ENCODE measurements at places on chromosomes 7 and 10. TPM values are rescaled to one million over a fixed set of nuclear protein-coding genes. Genes with fewer than 3 reads are reported as not detected.

Gene PRKAG2
- total RNA-seq, result 34.6 TPM

Gene C10orf105
- 0.17 TPM for total RNA-seq

Gene TMEM229A
- 0.13 TPM for total RNA-seq

Gene EBF3
- total RNA-seq, result not detected

Gene TRIM74
- total RNA-seq, result not detected

Gene PLCE1
- total RNA-seq, result 6.9 TPM

Gene ANKRD2
- total RNA-seq, result 1.9 TPM

- H3K27ac ChIP-seq, result no peak overlapping the region
- no peak overlapping the region for H3K4me3 ChIP-seq
Observed at GRCh38 chr7:121126801-121127534, 138.5 kb downstream of the CPED1 start.

DNA sequence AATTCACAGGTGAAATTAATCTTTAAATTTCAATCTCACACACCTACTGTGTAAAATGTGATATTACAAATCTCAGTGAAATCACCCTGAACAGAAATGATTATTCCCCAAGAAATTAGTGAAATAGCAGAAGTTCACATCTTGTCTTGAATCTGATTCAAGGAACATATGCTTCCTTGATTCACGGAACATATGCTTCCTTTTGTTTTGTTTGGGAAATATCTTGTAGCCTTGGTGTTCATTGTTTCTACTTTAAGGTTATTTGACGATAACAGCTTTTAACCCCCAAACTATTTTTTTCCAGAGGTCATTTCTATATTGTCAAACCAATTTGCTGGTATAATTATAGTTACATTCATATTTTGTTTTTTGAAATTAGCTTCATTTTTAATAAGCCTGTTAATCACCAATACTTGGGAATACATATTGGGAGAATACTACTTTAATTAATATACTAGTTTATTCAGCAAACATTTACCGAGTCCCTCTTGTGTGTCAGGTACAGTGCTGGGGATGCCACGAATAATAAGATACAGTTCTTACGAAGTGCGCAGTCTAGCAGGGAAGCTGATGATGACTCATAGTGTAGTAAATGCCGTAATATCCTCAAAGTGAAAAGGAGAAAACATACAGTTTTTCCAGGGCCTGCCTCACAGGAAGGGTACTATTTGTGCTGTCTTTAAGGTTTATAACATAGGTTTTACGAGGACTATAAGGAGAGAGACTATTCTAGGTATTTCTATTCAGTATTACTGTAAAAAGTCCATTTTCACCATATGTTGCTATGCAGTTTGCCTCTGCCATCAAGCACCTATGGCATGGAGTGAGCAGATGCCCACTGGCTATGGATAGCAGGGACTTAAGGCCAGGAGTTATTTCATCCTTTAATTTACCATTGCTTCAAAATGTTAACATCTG is 32.5 kb downstream of the PRKAR2B start:
- no peaks in the 10 kb centered on the region for H3K27me3 ChIP-seq
- no peak for DNase-seq
- H3K4me1 ChIP-seq, result no peaks in the 10 kb centered on the region
- H3K36me3 ChIP-seq, result no peaks in the 10 kb centered on the region

DNA sequence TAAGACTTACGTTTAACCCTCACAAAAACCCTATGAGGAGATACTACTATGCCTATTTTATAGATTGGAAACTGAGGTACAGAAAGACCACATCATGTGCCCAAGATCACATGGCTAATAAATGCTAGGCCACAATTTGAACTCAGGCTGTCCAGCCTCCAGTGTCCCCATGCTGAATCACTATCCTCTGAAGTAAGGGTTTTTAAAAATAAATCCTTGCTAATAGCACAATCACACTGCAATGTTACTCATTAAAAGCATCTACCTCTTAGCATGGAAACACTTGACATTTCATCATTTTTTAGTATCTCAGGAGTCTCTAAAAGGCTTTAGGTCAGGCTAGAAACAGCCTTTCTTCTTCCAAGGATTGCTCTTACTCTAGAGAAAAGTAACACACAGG is 50.0 kb upstream of the PPP1R3C start:
- no peak overlapping the region for H3K4me3 ChIP-seq
- no peak overlapping the region for H3K27ac ChIP-seq
- H3K27me3 ChIP-seq, result no peaks in the 10 kb centered on the region
- DNase-seq, result no peak
- no peaks in the 10 kb centered on the region for H3K4me1 ChIP-seq

GRCh38 chr10:57964351-57964750 is 303.3 kb downstream of the IPMK start:
- H3K27me3 ChIP-seq, result no peaks in the 10 kb centered on the region
- no peaks in the 10 kb centered on the region for H3K4me1 ChIP-seq
- DNase-seq, result no peak
- no peaks in the 10 kb centered on the region for H3K36me3 ChIP-seq
- no peak overlapping the region for H3K4me3 ChIP-seq

DNA sequence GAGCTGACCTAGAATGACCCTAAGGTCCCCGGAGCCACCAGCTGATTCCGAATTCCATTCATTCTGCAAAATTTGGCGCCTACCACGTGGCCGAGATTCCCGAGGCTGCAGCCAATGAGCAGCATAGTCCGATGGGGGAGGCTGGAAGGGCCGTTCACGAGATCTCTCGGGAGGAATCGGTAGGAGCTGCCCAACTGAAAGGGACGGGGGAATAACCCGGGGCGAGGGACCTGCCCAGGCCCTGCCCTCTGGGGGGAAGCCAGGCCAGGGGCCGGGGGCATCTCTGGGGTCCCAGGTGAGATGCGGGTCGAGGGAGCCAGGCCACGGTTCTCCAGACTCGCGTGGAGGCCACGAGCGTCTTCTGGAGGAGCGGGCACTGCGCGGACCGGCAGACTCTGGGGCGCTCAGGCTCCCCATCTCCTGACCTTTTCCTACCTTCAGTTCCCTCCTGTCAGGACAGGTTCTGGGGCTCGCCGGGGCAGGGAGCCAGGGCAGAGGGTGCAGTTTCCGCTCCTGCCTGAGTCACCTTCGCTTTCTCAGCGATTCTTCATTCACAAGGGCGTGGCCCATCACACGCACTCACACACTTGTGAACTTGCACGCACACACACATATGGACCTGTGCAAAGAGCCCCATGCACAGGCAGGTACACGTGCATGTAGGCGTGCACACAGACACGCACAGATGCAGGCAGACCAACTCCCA is 173.4 kb downstream of the RNF216 start:
- H3K4me3 ChIP-seq, result no peak overlapping the region
- H3K27ac ChIP-seq, result no peak overlapping the region
- H3K4me1 ChIP-seq, result no peaks in the 10 kb centered on the region
- H3K27me3 ChIP-seq, result no peaks in the 10 kb centered on the region

- no peaks in the 10 kb centered on the region for H3K27me3 ChIP-seq
- H3K27ac ChIP-seq, result no peak overlapping the region
- H3K4me3 ChIP-seq, result no peak overlapping the region
- no peak for DNase-seq
- H3K4me1 ChIP-seq, result no peaks in the 10 kb centered on the region
- H3K36me3 ChIP-seq, result no peaks in the 10 kb centered on the region
Observed at GRCh38 chr10:37937864-37938263, 38.6 kb downstream of the ZNF25 start.

GRCh38 chr7:92696584-92696983 is 106.4 kb upstream of the FAM133B start:
- no peaks in the 10 kb centered on the region for H3K36me3 ChIP-seq
- peaks cover 38% of the 10 kb centered on the region for H3K4me1 ChIP-seq
- no peak overlapping the region for H3K4me3 ChIP-seq
- peak overlapping the region; percentile 77 for H3K27ac ChIP-seq

DNA sequence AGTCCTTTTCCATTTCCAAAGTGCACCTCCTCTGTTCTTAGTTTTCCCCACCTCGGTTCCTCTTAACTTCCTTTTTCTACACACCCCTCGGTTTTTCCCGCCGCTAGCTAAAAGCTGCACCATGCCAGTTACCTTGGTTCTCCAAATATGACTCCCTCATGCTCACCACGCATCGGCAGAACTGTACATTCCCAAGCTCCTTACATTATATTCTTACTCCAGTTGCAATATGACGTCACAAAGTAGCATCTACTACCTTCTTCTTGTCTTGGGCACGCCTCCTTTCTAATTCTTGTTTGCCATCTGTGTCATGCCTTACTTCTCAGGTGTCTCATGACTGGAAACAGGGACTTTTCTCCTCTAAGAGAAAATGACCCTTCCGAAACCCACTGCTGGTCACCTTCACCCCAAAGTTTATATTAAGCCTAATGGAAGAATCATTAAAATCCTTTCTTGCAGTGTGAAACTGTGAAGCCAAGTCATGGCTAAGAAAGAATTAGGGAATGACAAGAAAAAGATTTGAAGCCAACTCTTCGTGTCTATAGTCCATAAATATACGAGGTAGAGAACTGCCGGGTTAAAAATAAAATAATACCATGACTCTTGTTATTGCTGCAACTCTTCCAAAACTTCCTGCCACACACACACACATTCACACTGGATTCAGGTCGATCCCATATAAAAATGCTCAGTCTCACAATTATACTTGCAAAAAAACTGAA is 1.7 kb downstream of the ESYT2 start:
- no peak for DNase-seq
- H3K4me1 ChIP-seq, result peaks cover 51% of the 10 kb centered on the region
- H3K27me3 ChIP-seq, result no peaks in the 10 kb centered on the region
- H3K4me3 ChIP-seq, result peak overlapping the region; percentile 79

DNA sequence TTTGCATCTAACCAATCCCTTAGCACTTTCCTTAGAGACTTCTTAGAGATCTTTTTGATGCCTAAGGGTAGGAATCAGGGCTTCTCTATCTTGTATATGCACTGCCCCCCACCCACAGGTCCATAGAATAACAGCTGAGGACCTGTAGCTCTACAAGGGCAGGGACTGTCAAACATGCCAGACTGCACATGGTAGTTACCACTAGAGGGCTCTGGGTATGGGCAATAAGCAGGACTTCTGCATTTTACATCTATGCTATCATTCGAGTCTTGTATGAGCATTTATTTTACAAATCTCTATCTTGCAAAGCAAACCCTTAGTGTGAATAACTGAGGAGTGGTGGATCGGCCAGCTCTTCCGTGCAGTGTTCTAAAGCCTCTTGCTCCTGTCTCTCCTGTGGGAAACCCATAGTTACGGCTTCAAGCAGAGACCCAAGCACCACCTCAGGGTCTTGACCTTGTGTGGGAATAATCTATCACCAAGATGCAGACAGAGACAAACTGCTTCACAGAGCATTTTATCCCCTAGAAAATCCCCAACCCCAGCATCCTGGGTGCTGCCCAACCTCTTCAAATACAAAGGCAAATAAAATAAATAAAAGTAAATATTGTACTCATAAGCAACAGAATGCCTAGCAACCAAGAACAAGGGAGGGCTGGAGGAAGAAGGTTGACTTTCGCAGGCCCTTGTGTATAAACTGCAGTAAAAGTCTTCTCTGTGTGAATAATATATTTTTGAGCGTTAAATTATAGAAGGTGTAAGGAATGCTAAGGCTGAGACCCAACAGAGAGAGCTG is 219.3 kb downstream of the WDR11 start:
- H3K4me1 ChIP-seq, result peaks cover 4% of the 10 kb centered on the region
- H3K36me3 ChIP-seq, result no peaks in the 10 kb centered on the region
- peak overlapping the region; percentile 15 for H3K27ac ChIP-seq
- H3K27me3 ChIP-seq, result no peaks in the 10 kb centered on the region

DNA sequence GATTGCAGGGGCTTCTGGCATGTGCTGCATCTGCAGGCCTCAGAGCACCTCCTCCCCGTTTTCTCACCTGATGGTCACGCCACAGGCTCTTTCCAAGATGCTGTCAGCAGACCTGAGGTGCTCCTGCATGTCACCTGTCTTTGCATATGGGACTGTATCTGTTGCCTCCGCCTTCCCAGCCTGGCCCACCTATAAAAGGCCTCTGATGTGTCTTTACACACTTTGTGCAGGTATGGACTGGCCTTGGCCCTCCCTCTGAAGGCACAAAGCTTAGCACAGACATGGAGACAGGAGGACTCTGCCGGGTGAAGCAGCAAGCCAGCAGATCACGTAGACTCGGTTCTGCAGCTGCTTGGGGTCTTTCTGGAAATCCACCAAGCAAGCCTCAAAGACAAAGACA is 220.9 kb upstream of the PPP2R2D start:
- H3K4me1 ChIP-seq, result no peaks in the 10 kb centered on the region
- H3K36me3 ChIP-seq, result no peaks in the 10 kb centered on the region
- H3K27me3 ChIP-seq, result no peaks in the 10 kb centered on the region
- H3K27ac ChIP-seq, result no peak overlapping the region

DNA sequence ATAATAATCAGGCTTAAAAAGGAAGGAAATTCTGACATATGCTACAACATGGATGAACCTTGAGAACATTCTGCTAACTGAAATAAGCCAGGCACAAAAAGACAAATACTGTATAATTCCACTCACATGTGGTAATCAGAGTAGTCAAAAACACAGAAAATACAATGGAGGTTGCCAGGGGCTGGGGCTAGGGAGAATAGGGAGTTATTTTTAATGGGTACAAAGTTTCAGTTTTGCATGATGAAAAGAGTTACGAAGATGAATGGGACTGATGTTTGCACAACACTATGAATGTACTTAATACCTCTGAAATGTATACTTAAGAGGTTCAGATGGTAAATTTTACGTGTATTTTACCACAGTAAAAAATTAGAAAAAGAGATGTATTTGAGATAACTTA is 145.6 kb downstream of the DOCK4 start:
- no peak overlapping the region for H3K27ac ChIP-seq
- no peaks in the 10 kb centered on the region for H3K4me1 ChIP-seq
- H3K36me3 ChIP-seq, result no peaks in the 10 kb centered on the region
- H3K27me3 ChIP-seq, result no peaks in the 10 kb centered on the region
- no peak overlapping the region for H3K4me3 ChIP-seq

GRCh38 chr10:1408651-1409367 is 328.5 kb downstream of the ADARB2 start:
- H3K4me1 ChIP-seq, result no peaks in the 10 kb centered on the region
- peaks cover 39% of the 10 kb centered on the region for H3K27me3 ChIP-seq
- H3K36me3 ChIP-seq, result no peaks in the 10 kb centered on the region
- DNase-seq, result no peak
- no peak overlapping the region for H3K4me3 ChIP-seq
- H3K27ac ChIP-seq, result no peak overlapping the region

DNA sequence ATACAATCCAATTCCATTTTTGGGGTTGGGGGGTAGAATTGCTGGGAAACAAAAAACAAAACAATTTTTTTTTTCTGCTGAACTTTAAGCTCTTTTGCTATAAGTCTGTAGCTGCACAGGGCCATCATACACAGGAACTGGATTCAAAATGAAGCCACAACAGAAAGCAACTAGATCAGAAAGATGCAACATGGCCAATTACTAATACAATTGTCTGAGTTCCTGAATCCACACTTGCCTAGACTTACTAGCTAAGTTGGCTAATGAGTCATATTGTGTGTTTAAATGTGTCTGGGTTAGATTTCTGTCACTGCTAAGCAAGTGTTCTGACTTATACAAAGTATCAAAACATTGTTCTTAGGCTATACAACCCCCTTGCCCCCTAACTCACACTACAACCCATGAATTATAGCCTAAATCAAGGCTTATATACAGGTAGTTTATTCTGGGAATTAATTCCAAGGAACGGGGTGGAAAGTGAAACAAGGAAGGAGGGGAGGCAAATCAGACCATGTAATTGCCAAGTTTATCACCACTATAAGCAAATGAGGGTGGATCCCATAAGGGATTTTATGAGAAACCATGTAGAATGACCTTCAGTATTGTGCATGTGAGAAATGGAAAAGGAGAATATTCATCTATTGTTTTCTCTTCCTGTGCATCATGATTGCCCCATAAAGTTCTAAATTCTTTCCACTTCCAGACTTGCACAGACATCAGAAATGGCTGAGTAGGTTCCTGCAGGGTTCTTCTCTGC is 337.9 kb upstream of the SORCS1 start:
- no peak for DNase-seq
- no peaks in the 10 kb centered on the region for H3K4me1 ChIP-seq
- H3K27ac ChIP-seq, result no peak overlapping the region
- H3K27me3 ChIP-seq, result no peaks in the 10 kb centered on the region
- no peak overlapping the region for H3K4me3 ChIP-seq
- H3K36me3 ChIP-seq, result no peaks in the 10 kb centered on the region

GRCh38 chr10:48456361-48456804 is 148.5 kb downstream of the ARHGAP22 start:
- H3K36me3 ChIP-seq, result no peaks in the 10 kb centered on the region
- H3K27me3 ChIP-seq, result no peaks in the 10 kb centered on the region
- H3K4me3 ChIP-seq, result no peak overlapping the region
